ENCODE measurements at places on chromosomes 5 and 9.
A peak's percentile ranks its signal among the peaks of the same experiment; 100 is the strongest.

DNA sequence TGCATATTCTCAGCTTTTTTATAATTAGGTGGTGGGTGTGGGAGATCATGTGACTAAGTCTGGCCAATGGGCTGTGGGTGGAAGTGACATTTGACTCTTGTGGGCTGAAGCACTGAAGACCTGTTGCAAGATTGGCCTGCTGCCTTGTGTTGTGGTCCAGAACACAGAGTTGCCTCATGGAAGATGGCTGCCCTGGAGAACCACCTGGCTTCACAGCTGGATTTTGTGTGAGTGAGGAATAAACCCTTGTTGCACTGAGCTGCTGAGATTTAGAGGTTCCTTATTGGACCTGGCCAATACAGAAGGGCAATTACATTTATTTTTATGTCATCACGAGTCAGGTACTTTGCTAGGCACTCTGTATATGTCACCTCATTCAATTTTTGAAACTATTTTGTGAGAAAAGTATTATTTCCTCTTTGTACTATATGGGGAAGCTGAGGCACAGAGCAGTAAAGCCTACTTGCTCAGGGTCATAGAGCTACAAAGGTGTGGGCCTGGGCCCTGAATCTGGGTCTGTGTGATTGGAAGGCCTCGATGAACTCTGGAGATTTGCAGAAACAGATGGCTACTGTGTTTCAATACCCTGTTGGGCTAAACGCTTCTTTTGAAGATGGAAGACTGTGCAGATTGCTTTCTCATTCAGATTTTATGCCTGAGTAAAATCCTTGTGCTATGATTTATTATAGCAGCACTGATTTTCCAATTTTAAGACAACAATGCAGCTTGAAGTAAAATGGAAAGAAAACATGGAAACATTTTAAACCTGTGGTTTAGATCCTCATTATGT is 71.2 kb upstream of the TBC1D2 start:
- no peak for DNase-seq

DNA sequence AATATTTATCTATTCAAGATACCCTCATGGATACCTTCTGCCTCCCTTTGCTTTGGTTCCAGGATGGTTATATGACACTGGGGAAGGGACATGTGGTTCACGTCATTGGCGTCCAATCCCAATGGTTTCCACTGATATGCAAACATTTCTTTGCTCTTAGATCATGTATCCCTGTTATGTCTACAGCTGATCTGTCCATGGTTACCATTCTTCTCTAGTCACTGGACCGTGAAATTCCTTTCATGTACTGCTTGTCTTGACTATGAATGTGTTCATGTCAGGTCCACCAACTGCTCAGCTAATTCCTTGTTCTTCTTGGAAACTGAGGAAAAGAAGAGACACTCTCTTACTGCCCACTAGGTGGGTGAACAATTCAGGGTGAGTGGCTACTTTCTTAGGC is 391.1 kb upstream of the ZNF608 start:
- no peak for DNase-seq

- DNase-seq = no peak
These were observed 138.9 kb downstream of the C9orf50 start for GRCh38 chr9:129481810-129482511.

DNA sequence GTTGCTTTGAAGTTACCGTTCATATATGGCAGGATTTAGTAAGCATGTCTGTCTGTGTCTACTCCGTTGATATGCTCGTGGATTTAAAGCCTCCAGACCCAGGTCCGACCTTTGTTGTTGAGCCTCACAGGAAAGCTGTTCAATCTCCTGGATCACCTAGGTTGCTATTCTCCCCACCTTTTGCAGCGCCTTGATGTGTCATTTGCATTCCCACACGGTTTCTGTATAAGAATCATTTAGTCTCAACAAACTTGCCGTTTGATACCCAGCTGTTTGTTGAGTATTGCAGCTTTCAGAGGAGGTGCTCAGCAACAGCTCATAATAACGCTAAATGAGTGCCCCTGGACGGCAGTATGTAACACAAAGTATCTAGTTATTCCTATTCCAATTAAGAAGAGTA is 1.2 kb upstream of the ADGRV1 start:
- no peak for DNase-seq

DNA sequence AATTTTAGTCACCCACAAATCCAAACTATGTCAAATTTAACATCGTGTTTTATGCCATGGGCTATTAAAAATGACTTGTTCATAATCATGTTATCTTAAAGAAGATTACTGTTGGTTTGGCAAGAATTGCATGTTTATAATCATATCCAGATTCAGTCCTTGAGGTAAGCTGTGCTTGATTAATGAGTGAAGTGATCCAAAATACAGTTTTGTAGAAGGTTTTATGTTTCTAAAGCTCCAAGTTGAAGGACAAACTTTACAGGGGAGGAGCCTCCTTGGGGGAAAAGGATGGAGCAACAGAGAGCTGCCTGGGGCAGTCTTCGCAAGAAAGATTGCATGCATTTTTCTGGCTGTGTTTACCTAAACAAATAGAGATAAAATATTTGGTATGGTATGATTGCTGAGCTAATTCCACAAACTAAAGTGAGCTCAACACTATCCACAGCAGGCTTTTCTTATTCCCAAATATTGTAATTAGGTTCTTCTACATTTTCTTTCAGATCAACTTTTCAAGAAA is 189.5 kb upstream of the TYRP1 start:
- no peak for DNase-seq

GRCh38 chr5:68369457-68370125 is 154.0 kb downstream of the PIK3R1 start:
- no peak for DNase-seq

GRCh38 chr5:66757219-66757833 is 161.1 kb downstream of the MAST4 start:
- DNase-seq = peak; percentile 9

- peak; percentile 45 for DNase-seq
These were observed 539 bp downstream of the ARRDC3 start for GRCh38 chr5:91382530-91383026.

DNA sequence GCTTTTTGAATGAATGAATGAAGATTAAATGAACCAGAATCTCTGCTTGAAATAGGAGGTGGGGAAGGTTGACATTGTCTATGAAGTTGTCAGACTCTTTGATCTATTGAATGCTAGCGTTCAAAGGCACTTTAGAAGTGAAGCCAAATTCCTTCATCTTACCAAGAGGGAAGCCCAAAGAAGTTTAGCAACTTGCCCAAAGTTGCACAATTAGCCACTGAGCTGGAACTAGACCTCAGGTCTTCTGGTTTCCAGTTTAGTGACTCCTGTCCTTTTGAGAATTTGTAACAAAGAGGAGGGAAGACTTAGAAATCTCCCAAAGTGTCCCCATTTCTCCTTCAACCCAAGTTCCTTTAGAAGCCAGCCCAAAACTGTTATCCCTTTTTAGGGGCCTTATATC is 20.7 kb upstream of the SLC1A3 start:
- no peak for DNase-seq

DNA sequence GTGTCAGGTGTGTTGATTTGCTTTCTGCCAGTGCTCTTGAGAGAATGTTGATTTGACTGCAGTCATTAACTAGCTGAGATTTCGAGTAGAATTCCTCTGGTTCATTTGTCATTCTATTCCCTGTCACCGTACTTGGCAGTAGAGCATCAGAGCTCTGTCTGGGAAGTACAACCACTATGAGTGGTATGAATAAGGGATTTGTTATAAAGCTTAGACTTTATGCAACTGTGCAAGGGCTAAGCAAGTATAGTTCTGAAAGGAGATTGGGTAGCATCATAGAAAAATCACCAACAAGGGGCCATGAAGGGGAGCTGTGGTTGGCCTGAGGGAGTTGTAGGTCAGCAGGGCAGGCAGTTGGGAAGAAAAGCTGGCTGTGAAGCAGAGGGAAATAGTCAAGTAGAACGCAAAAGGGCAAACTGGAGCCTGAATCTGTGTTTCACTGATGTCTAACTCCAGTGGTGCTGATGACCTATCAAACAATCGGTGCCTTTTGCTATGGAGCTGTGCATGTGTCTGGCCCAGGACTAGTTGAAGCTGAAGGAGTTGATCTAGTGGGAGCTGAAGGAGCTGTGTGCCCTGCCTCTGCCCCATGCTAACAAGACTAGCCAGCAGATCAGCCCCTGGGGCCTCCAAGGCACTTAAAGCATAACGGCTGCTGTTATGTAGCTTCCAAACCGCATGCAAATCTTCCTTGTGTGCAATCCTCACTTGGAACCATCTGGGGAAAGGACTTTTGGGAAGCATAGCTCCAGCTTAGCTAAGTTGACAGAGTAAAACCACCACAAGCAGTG is 110.0 kb downstream of the SLC28A3 start:
- no peak for DNase-seq

- DNase-seq = no peak
These were observed 45.4 kb downstream of the TMEM252 start for GRCh38 chr9:68495247-68495646.

DNA sequence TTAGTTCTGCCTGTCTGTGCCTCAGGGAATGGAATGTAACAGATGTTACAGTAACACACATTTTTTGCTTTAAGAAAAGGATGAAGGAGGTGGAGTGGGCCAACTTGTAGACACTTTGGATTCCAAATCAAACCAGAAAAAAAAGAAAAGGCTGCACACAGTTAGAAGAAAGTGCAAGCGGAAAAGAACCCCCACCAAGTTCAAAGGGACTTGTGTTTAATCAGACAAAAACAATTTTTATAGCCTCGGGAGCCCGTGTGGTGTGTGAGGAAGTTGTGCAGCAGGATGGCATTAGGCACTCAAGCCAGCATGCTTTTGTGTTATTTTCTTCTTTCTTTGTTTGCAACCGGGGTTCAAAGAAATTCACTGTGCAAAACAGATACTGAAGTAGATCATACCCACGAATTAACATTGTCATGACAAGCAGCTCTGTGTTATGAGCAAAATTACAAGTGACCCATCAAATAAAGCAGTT is 189.5 kb downstream of the SEMA5A start:
- no peak for DNase-seq

DNA sequence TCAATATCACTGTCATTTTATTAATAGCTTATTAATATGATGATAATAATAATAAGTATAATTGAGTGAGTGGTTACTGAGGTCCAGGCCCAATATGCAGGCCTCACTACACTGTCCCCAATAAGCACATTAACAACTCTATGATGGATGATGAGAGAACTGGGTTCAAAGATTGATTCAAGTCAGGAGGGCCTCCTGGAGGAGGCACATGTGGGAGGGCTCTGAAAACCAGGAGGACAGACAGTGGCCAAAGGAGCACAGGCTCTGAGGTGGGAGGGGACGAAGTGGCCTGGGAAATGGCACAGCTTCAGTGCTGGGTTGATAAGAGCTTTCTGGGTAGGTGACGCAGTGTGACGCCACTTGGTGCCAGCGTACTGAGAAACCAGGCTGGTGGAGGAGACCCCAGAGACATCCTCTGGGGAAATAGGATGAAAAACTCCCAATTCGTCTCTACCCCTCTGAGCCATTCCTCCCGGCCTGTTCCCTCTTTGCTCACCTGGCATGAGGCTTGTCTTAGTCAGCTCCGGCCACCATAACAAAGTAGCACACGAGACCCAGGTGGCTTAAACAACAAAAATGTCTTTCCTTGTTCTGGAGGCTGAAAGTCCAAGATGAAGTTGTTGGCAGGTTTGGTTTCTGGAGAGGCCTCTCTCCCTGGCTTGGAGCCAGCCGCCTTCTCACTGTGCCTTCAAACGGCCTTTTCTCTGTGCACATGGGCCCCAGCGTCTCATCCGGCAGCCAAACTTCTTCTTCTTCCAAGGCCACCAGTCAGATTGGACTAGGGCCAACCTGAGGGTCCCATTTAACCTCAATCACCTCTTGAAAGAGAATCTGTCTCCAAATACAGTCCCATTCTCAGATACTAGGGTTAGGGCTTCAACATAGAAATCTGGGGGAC is 31.6 kb downstream of the NTNG2 start:
- DNase-seq = peak; percentile 78
